ENCODE measurements at places on chromosomes 16 and 17.

- no peak for DNase-seq
Observed at GRCh38 chr17:69427486-69428197, 13.1 kb downstream of the MAP2K6 start.

DNA sequence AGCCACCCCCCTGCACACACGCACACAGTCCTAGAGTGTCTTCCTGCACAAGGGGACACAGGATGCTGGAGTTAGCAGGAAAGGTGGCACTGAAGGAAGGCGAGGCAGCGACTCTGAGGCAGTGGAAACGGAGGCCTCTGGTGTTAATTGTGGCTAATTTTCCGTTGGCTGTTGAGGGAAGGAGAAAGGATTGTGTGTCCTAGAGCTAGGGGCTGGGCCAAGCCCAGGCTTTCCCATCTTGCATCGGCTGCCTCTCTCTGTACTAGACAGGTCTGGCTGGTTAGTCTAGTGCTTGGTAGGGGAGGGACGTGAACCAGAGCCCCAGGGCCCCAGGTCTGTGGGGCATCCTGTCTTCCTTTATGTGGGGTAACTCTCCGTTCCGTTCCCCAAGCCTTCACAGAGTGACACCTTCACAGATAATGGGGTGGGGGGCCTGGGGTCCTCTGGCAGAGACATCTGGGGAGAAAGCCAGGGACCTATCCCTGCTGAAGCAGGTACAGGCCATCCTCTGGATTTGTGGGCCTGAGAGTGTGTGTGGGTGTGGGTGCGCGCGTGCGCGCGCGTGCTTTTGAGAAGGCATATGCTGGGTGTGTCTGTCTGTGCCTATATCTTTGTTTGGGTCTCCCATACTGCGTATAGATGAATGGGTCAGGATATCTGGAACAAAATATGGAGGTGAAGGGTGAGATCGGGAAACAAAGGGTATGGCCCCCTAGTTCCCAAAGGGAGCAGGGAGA is at the start of gene CHD3:
CHD3 (plus strand) TSS at position 606 of the 737 bp plus-strand sequence. CDS start 212 bp downstream, outside the sequence.
- peak; percentile 18 for DNase-seq

GRCh38 chr17:15289285-15290183 is 24.4 kb upstream of the PMP22 start:
- DNase-seq, result no peak

DNA sequence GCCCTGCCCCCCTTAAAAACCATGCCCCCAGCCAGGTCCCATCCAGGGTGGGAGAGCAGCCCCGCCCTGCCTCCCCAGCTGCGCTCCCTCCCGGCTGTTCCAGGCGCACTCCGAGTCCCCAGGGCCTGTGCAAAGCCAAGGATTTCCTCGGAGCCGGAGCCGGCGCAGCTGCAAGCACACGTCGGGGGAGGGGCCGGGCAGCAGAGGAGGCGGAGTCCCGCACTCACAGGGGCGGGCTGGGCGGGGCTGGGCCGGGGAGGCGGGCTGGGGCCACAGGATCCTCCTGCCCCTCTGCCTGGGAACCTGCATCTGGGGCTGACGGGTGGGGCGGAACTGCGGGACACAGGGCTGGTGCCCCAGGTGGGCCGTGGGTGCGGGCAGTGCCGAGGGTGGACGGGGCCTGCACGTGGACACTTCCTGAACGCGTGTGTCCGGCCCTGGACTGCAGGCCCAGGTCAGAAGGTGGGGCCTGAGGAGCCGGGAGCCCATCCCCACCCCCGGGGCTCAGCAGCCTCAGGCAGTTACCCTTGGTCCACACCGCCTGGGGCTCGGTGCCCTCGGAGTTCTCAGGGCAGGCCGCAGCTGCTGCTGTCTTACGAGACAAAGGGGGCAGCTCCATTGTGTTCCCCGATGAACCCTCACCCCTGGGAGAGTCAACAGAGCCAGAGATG is 24.0 kb upstream of the SSTR5 start:
- DNase-seq, result peak; percentile 50

- DNase-seq, result no peak
Observed at GRCh38 chr16:3646348-3646920, 8.1 kb upstream of the DNASE1 start.

GRCh38 chr16:12206098-12206748 is 229.7 kb downstream of the SNX29 start:
- no peak for DNase-seq
